Activated CD4-positive, CD25-positive, alpha-beta regulatory T cell treated with anti-CD3 and anti-CD28 coated beads, Interleukin-2, amount 50 U/mL, for 72 hours (primary cell): ENCODE measurements at places on chromosomes 4 and X.

DNA sequence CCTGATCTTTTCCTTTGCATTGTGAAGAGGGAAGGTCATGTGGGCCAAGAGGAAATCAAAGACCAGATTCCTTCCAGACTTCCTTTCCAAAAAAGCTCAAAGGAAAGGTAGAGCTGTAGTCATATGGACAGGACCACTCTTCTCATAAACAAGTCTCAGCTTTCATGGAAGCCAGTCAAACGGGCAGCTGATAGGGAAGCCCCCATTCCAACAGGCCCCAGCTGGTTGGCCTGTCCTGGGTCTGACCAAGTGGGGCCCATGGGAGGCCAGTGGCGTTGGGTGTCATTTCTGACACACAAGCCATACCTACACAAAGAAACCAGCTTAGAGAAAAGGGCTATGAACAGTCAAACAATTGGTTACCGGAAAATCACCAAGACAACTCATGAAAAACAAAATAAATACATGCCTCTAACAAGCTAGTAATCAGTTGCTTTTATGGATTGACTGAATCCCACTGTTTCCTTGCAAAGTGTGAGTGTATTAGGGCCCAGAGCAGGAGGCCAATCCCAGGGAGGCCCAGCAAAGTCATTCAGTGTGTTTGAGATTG is 149.6 kb upstream of the MAMLD1 start:
- no peak for DNase-seq

DNA sequence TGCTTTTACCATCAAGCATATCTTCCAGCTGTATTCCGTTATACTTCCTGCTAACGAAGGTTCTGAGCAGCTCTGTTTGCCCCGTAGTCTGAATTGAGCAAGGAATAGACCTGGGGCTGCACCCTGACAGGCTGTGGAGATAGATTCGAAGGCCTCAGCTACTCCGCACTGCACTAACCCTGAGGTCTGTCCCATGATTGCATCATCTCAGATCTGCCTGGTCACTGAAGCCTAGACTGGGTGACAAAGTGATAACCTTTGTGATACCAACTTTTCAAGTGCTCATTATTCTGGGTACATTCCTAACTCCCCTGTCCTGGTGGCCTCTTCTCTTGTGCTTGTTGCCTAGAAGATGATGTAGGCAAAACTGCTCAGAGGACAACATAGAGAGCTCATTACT is 29.9 kb upstream of the PGRMC1 start:
- DNase-seq, result no peak

DNA sequence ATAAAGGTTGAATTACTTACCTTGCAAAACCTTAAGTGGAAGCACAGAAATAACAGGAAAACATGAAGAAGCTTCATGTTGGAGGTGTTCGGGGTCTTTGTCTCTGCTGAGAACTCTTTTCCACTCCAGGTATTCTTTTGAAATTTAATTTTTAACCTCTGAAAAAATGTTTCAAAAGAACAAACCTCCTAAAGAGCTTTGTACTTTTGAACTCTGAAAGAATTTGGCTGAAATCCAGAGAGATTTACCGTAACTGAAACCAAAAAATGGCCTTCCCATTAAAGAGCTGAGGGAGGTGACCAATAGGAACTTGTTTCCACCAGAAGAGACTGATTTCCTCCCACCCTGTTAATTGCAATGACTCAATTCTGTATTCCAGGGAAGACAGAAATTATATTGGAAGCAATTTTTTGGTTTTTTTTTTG is at the start of gene CFI:
TSS of gene CFI (minus strand) at position 105 of the 425 bp plus-strand sequence. CDS start at position 77, 28 bp downstream.
- no peak for DNase-seq

DNA sequence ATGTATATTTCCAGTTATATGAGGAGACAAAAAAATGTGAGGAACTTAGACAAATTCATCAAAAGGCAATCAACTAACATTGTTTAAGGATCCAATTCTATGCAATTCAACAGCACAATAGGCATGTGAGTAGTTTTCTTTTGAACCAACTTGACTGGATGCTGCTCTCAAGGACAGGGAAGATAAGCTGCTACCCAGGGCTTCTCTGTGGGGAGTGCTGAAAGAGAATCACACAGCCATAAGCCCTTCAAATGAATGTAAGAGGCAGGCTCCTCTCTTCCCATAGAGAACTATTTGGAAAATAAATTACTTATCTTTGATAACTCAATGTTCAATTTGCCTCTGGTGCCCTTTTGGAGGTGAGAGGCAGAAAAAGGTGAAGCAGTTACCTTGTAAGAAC is 1413.6 kb downstream of the PCDH7 start:
- no peak for DNase-seq

GRCh38 chr4:10384974-10385373 is 72.3 kb downstream of the ZNF518B start:
- DNase-seq, result no peak

DNA sequence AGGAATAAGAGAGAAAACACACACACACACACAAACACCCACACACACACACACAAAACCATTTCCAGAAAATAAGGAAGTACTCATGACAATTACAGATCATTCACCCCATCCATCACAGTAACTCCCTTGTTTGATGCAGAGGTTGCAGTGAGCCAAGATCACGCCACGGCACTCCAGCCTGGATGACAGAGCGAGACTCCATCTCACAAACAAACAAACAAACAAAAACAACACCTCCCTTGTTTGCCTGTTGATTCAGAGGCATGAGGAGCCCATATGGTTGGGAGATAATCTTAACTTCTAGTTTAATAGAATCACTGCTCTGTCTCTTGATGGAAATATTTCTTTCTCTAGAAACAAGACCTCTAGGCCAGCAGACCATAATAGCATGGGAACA is 2043.5 kb upstream of the AGA start:
- no peak for DNase-seq

GRCh38 chrX:130876226-130876625 is 26.8 kb downstream of the ENOX2 start:
- no peak for DNase-seq

DNA sequence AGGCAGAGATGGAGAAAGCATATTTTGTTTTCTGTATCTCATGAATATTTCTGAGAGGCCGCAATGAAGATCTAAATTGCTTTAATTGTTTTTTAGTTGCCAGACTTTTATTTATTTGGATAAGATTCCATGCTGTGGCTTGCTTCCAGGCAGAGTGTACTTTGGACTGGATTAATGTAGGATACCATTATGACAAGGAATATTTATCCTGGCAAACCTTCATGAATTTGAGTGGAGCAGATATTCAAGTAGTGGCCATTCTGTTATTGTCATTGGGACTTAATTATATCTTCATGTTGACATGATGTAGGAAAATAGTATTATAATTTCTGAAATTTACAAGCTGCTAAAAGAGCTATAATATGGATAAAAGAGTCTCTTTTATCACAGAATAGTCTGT is 182.9 kb downstream of the C4orf33 start:
- DNase-seq, result no peak

DNA sequence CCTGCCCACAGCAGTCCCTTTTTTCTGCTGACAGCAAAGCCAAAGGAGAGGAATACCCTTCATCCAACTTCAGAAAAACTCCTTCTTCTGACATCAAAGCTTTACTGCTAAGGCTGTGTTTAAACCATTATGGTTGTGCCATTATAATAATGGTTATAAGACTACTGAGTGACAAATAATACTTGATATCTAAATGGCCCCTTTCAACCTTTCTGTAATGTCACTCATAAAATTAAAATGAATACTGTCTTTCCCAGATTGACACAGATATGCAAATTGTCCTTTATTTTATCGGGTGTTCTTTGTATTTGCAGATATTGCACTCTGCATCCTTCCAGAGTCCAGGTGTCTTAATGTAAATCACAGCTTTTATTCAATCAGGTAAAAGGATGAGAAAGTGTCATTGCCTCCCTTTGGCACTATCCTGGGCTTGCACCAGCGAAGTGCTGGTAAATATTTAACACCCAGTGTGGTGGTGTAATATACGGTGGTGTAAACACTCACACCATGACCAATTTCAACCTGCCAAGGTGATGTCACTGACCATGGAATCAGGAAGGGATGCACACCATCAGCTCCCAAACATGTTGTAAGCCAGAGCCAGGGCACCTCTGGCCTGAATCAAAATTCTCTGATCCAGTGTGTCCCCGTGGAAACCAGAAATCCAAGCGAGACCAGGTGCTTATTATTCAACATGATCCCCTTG is 139.4 kb upstream of the TENM3 start:
- no peak for DNase-seq

DNA sequence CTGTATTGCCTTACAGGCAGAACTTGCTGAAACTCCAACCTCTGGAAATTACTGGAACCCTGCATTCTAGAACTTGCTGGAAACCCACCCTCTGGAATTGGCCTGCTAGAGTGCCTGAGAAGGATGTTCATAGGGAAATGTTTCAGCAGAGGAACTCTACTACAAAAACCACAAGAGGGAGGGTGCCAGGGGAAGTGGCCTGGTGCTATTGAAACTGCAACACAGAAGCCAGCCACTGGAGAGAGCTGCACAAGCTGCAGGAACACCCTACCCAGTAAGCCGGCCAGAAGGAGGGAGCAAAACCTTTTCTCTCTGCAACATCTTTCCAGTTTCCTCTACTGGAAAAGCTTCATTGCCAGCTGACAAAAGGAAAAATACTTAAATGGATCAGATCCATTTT is 2.5 kb upstream of the BRWD3 start:
- DNase-seq, result no peak

- no peak for DNase-seq
These were observed 98.9 kb downstream of the FAM13A start for GRCh38 chr4:88958080-88958479.

DNA sequence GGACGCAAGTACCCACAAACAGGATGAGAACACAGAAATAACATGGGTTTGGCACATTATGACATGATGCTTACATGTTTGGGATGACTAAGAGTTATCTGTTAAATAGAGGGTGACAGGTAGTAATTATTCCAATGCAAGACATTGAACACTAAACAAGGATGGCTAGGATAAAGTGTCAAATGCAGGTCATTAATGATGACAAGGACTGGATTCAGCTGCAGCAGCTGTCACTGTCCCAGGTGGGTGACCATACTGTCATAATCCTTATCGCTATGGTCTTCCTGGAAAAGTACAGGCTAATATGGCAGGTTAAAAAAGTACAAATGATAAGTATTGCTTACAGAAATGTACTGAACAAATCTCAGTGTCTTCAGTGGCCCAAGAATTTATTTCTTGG is 123.9 kb downstream of the ANTXR2 start:
- no peak for DNase-seq

DNA sequence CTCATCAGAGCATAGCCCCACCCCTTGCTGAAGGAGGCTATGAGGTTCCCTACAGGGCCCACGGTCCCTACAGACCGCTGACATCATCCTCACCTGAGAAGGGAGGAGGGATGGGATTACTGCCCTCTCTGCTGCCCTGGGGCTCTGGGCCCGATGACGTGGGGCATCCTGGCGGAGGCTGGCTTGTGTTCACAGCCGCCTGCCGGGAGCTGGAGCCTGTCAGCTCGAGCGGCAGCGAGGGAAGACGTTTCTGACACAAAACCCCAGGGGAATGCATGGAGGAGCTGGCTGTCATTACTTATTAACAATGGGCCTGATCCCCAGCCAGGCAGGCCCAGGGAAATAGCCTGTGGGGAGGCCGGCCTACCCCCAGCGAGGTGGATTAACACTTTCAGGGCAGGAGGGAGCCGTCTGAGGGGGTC is 106.6 kb upstream of the ATP6AP2 start:
- no peak for DNase-seq

GRCh38 chrX:121337816-121338215 is 290.4 kb downstream of the GLUD2 start:
- no peak for DNase-seq

DNA sequence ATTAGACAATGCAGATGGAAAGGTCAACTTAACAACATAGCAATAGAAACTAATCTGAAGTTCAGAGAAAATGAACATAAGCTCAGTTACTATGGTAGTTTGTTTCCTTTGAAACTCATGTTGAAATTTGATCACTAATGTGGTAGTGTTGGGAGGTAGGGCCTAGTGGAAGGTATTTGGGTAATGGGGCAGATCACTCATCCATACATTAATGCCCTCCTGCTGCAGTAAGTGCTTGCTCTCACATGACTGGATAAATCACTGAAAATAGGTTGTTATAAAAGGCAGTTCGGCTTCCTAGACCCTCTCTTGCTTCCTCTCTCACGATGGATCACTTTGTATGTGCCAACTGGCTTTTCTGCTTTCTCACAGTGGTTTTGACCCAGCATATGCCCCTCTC is 567.4 kb upstream of the GALNT7 start:
- no peak for DNase-seq

DNA sequence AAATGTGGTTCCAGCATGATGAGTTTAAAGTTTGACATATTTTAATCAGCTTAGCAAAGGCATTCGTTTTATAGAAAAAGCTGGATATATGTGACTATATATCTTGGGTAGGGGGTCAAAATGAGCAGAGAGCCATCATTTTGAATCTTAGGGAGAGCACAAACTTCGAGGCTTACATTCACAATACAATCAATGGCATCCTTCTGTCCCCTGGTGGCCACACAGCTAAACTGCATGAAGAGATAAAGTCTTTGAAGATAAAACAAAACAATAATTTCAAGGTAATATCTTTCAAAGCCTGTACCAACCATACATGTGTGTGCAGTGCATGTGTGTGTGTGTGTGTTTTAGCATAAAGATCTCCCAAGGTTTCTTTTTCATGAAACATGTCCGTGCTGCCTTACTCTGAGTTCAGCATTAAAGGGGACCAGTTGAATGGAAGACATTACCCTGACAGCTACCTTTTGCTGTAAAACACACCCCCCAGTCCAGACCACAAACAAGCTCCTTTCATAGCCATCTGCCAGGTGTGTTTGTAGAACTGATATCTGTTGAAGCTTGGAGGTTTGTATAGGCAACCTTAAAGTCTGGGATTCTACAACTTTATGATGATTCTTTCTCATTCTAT is 22.0 kb downstream of the DYNLT3 start:
- DNase-seq, result no peak

- no peak for DNase-seq
These were observed 43.7 kb downstream of the RPS6KA6 start for GRCh38 chrX:84144281-84144680.

- no peak for DNase-seq
These were observed 112.2 kb downstream of the SNCA start for GRCh38 chr4:89724716-89725115.

GRCh38 chr4:74628852-74629620 is 165.3 kb downstream of the BTC start:
- no peak for DNase-seq

GRCh38 chr4:30125868-30126267 is 594.3 kb upstream of the PCDH7 start:
- no peak for DNase-seq

DNA sequence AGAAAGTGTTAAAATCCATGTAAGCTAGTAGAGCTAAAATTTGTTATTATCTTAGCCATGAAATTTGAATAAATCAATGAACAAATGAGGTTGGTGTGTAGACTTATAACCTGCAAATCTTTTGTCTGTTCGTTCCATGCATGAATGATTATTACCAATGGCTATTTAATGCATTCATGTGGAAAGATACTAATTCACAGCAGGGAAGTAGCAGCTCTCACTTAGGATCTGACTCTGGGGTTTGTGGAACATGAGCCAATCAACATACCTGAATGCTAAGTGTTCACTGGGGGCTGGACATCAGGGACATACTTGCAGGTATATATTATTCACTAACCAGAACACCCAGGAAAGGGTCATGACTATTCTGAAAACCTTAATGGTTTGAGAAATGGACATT is 444.1 kb downstream of the STIM2 start:
- DNase-seq, result no peak
